CD4-positive, alpha-beta T cell treated with Interleukin-15 for 4 hours (primary cell): ENCODE measurements at places on chromosomes 4 and X.

- no peak for DNase-seq
Measured at GRCh38 chrX:38233891-38234667, 13.4 kb upstream of the SRPX start.

- no peak for DNase-seq
Measured at GRCh38 chrX:16067886-16068515, 55.4 kb upstream of the GRPR start.

GRCh38 chr4:74057588-74057987 lies 19.1 kb upstream of the CXCL3 start:
- no peak for DNase-seq

- DNase-seq = no peak
Measured at GRCh38 chrX:83077606-83078005, 430.5 kb upstream of the POU3F4 start.

DNA sequence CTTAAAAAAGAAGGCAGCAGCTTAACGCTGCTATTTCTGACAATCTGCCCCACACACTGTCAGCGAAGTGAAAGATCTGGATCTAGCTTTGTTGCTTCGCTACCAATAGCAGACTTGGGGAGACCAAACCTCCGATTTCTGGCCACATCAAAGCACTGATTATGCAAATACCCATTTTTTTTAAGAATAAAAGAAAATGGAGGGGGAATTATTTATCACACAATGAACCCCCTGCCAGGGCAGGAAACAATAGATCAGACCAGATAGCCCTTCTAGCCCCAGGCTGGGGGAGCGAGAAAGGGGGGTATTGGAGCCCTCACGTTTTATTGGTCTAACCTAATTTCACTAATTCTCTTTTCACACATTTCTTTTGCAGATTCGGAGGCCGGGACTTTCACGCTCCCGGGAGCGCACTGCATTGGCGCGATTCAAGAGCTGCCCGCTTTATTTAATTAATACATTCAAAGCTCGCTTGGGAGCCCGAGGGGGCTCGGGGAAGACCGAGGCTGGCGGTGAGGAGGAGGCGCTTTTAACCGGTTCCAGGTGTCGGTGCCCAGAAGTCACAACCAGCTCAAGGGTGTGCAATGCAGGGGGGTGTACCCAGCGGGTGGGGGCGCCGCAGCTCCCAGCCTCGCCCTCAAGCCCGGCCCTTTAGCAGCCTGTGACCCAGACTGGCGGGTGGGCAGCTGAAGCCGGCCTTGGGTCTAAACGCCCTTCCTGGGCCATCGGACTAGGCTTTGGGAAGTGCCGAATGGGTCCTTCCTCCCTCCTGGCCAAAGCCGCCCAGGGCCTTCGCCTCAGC lies 5.5 kb downstream of the NEUROG2 start:
- DNase-seq = no peak

GRCh38 chr4:31059753-31060522 lies 339.8 kb downstream of the PCDH7 start:
- DNase-seq = no peak

DNA sequence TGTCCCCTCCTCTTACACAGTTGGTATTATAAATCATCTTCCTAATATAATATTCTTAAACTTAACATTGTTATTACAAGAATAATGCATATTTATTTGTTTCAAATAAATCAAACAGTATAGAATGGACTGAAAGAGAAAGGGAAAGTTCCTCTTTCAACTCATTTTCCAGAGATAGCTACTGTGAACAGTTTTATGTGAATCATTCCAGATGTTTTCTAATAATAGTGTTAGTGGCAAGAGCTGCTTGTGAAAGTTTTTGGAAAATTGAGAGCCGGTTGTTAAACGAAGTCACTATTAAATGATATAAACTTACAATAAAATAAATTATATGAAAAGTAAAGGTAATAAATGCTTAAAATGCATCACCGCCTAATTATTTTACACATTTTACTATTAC lies 14.6 kb downstream of the TMSB4X start:
- DNase-seq = no peak

DNA sequence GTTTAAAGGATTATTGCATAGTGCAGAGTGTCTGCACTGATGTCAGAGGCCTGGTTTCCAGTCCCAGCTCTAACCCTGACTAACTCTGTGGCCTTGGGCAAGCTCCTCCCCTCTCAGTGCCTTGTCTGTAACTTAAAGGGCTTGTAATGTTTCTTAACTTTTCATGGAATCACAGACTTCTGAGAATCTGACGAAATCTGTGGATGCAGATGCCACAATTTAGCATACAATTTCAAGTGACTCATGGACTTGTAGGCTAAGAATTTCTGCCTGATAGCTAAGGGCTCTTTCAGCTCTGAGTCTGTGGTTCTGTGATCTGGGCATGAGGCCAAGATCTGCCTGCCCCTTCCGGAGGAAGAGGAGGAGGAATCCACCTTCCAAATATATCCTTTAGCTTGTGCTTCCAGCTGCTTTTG lies 236.9 kb downstream of the AR start:
- no peak for DNase-seq

DNA sequence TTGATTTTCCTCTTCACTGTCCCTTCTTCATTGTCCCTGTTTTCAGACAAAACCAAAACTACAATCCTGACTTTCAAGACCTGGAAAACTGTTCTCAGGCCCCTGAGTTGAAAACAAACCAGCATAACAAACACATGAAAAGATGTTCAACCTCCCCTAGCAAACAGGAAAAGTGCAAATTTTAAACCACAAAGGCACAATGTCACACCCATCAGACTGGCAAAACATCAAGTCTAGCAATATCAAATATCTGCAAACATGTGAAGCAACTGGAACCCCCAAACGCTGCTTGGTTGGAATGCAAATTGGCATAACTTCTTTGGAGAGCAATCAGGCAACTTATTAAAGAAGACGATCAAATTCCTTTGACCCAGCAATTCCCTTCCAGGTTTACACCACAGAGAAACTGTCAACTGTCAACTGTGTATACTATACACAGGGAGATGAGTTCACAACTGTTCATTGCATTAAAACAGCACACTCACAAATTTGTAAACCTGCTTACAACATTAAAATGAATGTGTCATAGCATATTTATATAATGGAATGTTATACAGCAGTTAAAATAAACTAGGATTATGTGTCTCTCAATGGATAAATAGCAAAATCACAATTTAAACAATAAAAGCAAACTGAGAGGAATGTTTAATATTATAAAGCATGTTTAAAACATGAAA lies 7.0 kb downstream of the USP46 start:
- no peak for DNase-seq

GRCh38 chr4:144894573-144894972 lies 203.4 kb downstream of the ANAPC10 start:
- DNase-seq = no peak

DNA sequence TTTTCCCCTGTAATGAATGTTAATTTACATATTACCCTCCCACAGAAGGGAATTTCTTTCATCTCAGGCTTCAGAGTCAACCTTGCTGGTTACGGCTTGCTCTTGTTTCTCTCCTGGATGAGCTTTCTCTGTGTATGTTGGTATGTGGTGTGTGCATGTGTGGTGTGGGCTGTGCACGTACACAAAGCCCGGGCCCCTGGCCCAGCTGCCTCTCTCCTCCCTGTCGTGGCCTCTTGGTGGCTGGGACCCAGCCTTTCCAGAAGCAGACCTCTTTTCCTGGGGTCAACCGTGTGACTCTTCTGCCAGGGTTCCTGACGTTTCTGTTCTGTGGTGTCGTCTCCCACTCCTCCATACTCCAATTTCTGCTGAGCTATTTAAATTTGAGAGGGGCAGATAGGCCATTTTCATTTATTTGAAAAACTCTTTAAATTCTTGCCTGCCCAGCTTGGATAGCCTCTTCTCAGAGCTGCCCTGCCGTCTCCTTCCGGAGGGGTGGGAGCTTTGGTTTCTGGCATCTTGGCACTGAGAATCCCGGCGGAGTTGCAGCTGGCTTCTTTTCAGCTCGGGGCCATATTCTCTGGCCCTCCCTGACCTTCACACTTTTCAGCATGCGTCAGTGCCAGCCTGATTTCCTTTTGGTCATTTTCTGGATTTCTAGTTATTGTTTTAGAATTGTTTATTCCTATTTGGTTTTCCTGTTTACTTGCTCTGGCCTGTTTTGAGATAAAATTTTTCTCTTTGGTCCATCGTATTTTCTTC lies 25.1 kb downstream of the FHDC1 start:
- no peak for DNase-seq

- DNase-seq = no peak
Measured at GRCh38 chr4:3186609-3187008, 62.4 kb upstream of the MSANTD1 start.

- no peak for DNase-seq
Measured at GRCh38 chr4:164540987-164541386, 212.9 kb upstream of the SMIM31 start.

- DNase-seq = no peak
Measured at GRCh38 chrX:42422961-42423360, 355.0 kb downstream of the PPP1R2C start.

DNA sequence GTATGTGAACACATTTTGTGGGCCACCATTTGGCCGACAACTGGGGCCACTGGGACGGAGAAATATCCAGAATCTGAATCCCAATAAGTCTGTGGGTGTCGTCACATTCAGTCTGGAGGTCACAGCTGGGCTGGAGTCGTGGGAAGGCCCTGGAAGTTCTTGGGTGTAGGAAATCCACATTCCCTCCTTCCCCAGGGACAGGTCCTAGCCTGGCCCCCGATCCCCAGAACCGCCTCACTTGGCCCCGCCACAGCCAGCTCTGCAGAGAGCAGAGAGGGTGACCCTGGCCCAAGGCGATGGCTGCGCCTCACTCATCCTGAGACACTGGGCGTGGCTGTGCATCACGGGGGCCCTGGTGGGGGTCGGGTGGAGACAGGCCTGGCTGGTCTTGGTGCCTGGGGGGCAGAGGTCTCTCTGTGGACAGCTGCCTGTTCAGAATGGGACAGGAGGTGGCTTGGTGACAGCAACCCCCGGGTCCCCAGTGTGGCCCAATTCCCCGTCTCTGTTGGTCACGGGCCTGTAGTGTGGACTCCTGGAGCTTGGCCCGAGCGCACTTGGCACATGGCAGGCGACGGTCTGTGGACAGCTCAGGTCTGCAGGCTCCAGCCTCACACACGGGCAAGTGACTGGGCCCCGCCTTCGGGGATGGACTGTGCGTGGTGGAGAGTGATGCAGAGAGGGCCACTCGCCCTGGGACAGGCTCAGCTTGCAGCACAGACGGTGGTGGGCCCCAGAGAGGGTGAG lies 16.4 kb downstream of the DOK7 start:
- no peak for DNase-seq

DNA sequence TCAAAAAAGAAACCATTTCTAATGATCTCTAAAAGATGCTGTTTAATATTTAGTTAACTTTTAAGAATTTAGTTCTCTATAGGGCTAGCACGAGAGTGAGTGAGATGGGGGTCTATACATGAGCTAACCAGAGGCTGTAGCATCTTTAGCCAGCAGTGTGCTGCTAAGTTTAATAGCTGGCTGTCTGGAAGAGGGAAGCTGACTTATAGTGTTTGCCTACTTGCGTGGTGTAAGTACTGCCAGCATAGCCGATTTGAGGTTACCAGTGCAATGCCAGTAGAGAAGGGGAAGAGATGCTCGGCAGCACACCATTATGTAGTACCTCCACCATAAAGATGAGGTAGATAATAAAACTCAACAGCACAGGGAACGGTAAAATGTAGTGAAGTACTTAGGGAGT lies 47.1 kb upstream of the TMEM131L start:
- no peak for DNase-seq

DNA sequence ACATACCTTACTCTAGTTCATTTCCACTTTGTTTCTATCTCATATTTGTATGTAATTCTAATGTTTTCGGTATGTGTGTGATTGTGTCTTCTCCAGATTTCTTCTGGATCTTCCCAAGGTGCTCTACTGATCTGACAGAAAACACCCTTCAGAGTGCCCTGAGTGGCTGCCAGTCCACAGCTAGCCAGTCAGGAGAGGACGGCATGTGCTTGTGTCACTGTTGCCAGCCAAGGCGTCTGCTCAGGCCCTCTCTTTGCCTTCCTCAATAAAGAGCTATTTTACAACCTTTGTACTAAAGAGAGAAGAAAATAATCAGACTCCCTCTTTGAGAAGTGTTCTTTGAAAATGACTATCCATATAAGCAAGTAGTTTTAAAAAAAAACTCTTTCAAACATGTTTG lies 29.0 kb downstream of the CD99L2 start:
- DNase-seq = no peak

- DNase-seq = no peak
Measured at GRCh38 chr4:19259920-19260319, 991.8 kb upstream of the SLIT2 start.

GRCh38 chr4:173014836-173015235 lies 153.8 kb upstream of the GALNT7 start:
- no peak for DNase-seq

DNA sequence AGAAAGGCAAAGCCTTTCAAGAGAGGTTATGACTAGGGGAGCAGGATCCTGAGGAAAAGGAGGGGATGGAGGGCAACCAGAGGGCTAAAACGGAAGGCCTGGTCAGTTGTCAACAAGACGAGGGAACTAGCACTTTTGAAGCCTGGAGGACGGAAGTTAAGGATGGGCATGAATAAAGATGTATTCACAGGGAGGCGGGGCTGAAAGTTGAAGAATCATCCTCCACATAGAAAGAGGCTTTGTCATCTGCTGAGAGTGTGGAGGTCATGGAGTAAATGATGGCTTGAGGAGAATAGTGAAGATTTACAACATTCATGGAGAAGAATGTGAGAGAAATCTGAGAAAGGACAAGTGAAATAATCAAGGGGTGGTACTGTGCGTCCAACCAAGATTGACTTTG lies 137.5 kb downstream of the MAGEB17 start:
- no peak for DNase-seq

- DNase-seq = peak; percentile 43
Measured at GRCh38 chr4:88283661-88284438, 511 bp downstream of the PPM1K start.

- no peak for DNase-seq
Measured at GRCh38 chrX:26470941-26471340, 255.0 kb downstream of the MAGEB5 start.

GRCh38 chr4:185082561-185082960 lies 60.5 kb upstream of the SLC25A4 start:
- no peak for DNase-seq

GRCh38 chrX:19496711-19497110 lies 18.6 kb downstream of the MAP3K15 start:
- DNase-seq = no peak

DNA sequence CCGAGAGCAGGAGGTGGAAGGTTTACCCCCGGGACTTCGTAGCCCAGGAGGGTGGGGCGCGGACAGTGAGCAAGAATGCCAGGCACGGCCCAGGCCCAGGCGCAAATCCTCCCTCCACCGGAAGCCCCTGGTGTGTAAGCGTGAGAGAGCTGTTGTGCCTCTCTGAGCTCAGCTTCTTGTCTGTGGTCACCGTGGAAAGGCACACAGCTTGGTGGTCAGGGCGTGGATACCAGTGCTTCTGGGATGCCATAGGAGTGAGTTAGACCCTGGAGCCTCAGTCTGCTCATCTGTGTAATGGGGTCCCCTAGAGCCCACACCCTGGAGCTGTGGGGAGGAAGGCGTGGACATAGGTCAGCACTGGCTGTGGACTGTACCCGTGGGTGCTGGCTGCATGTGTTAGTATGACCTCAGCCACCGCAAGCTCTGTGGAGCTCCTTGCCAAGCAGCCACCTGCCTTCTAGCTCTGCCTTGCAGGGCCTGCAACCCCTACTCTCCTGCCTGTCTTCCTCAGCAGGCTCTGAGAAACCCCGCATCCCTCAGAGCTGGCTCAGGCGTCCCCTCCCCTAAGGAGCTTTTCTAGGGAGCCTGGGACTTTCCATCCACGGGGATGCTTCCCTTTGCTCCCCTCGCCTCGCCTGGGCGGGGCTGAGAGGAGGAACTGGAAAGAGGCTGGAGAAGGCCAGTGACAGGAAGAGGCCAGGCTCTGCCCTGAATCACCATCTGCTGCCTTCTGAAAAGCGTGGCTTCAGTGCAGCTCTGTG lies 28.0 kb upstream of the AFAP1 start:
- no peak for DNase-seq
